ENCODE measurements at places on chromosomes 3 and 15. TPM values are rescaled to one million over a fixed set of nuclear protein-coding genes. Genes with fewer than 3 reads are reported as not detected.

Gene CHRM5
- 0.98 TPM for total RNA-seq

Gene SLC22A13
- not detected for total RNA-seq

DNA sequence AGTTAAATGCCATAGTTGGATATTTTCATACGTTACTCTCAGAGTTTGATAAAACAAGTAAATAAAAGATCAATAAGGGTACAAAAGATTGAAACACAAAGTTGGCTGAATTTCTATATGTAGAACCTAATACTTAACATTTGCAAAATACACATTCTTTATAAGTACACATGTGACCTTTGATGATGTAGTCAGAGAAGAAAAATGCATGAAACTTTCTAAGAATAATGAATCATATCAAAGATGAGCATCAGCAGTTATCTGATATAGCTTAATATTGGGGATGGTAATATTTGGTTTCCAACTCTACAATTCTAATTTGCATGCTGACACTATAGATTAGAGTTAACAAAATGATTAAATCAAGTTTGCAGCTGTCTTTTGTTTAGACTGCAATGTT lies 188.0 kb upstream of the TGFBR2 start:
- no peak for DNase-seq

GRCh38 chr3:196354132-196354531 lies 15.9 kb upstream of the TM4SF19 start:
- no peak for DNase-seq

- no peak for DNase-seq
Measured at GRCh38 chr3:98945101-98945524, 43.6 kb upstream of the DCBLD2 start.
